ENCODE measurements at places on chromosomes 5 and 9.

GRCh38 chr5:6371079-6371810, 7.1 kb downstream of the MED10 start:
- DNase-seq = no peak

DNA sequence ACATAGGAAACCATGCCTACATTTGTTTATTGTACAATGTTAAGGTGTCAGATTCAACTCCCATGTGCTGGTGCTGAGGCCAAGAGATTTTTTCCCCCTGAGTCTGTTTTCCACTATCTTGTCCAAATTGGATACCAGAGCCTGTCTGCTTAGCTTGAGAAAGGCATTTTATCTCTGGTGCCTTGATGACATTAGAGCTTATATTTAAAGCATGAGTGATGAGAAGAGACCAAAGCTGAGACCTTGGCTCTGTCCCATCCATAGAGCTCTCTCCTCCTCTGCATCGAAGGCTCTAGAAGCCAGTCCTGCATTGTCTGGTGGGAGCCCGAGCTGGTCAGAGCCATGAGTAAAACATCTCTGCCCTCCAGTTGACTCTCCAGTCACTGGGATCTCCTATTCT, 10.4 kb upstream of the PPP2CA start:
- DNase-seq = no peak

GRCh38 chr5:60339691-60340201, 360.2 kb downstream of the DEPDC1B start:
- peak; percentile 63 for DNase-seq

DNA sequence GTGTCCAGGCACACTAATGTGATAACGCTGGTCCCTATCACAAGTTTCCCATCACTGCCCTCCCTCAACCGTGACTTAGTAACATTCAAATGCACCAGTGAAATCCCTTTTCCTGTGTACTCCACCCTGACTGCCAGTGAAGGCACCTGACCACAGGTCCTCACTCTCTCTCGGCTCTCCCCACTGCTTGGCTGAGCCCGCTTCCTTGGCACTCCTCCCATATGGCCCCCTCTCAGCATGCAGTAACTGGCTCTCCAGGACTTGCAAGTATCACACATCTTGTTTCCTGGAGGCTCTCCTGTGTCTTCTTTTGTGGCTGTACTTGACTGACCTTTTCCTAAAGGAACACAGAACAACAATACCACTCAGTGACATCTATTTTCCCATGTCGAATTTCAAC, 292.0 kb upstream of the ZNF608 start:
- DNase-seq = no peak

- peak; percentile 39 for DNase-seq
These were observed 23.2 kb upstream of the RCL1 start for GRCh38 chr9:4769321-4770080.

DNA sequence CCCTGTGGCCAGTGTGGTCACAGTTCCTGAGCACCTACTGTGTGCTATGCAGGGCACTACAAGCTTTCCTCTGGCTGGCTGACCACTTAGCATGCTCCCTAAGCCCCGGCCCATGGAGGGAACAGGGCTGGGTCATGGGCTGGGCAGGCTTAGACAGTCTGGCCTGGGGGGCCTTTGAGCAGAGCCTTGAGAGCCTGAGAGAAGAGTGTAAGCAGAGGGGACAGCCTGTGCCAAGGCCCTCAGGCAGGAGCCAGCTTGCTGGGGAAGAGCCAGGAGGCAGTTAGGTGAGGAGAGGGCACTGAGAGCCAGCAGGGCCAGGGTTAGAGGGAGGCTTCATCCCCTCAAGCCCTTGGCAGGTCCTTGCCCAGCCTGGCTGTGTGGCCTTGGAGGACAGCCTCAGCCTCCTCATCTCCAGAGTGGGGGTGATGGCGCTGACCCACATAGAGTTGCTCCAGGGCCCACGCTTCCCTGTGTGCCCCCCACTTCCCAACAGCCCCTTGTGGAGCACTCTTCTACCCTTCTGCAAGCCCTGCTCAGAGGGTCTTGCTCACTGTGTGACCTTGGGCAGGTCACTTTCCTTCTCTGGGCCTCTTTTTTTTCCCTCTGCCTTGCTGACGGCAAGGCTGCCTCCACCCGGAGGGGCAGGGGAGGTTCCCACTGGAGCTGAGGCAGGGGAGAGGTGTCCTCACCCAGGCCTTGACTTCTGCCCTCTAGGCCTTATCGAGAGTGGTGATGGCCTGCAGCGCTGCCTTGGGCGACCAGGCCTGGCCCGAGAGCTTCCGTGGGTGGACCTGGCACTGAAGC, 107.1 kb downstream of the PHF2 start:
- no peak for DNase-seq

DNA sequence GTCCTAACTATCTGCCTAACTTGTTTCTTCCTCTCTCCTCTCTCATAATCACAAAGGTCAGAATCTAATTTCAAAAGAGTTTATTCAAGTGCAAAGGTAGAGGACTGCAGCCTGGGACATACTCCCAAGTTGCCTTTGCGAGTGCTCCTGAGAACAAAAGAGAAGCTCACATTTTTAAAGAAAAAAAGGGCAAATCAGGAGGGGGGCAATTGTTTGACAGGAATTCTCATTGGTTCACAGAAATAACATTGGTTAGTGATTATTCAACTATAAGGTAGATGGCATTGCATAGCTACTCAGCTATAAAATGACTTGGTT, 108.1 kb upstream of the RAI14 start:
- no peak for DNase-seq

GRCh38 chr9:98687911-98688310, 20.8 kb downstream of the GABBR2 start:
- no peak for DNase-seq

GRCh38 chr9:114592356-114592755, 4.8 kb downstream of the ATP6V1G1 start:
- peak; percentile 10 for DNase-seq

GRCh38 chr5:53006911-53007890, 18.0 kb downstream of the ITGA2 start:
- no peak for DNase-seq

DNA sequence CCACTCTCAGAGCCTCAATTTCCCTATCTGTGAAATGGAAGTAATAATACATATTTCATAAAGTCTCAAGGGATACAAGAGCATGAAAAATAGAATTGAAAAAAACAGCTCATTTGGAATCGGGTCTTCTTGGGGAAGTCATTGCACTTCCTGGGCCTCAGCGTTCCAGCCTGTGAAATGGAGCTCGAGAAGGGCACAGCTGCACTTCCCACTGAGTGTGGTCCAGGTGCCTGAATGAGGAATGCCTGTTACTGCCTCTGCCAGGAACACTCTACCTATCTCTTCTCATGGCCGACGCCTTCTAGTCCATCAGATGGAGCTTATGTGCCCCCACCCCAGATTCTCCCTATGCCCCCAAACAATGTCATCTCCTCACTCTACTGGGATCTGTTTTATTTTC, 924 bp upstream of the NEURL1B start:
- DNase-seq = no peak

DNA sequence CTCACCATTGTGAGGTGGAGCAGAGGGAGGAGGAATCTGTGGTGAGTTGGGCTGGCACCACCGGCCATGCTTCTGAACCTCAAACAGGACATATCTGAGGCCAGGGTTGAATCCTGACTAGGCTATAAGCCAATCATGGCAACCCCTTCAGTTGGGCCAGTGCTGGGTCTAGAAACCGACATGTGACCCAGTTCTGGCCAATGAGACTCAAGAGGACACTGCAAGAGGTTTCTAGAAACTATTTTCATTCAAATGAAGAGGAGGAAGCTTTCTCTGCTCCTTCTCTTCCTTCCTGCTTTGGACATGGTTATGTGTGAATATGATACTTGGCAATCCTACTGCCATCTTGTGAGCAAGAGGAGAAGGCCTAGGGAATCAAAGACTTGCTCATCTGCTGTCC, 417.7 kb downstream of the SEMA5A start:
- no peak for DNase-seq

DNA sequence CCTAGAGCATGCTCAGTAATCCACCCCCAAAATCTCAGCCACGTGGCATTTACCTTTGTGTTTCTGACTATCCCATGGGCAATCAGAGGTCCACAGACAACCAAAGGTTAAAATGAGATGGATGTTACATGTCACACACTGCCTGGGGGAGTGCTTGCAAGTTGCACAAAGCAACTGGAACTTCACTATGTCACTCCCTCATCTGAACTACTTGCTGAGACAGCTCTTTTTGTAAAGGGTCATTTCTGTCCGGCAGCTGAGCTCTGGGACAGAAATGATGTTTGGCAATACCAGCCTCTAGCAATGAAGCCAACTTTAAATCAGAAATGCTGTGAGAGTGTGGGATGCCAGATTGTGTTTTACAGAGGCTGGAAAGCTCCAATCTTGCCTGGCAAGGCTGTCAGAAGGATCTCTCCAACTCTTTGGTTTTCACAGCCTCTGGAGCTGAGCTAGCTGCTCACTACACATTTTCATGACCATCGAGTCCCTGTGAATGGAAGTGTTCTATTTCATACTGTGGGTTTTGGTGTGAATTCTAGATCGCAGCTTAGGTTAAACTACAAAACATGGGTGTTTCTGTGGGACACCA, 66.3 kb upstream of the TMEM215 start:
- no peak for DNase-seq

- DNase-seq = peak; percentile 25
These were observed 463.3 kb downstream of the IRX1 start for GRCh38 chr5:4058899-4059298.

GRCh38 chr9:126299706-126300276, 26.8 kb upstream of the MVB12B start:
- no peak for DNase-seq

GRCh38 chr9:105330755-105331154, 86.3 kb downstream of the SLC44A1 start:
- no peak for DNase-seq
